K562 (cell line): ENCODE measurements at places on chromosomes 4 and X. TPM values are rescaled to one million over a fixed set of nuclear protein-coding genes. Genes with fewer than 3 reads are reported as not detected.

DNA sequence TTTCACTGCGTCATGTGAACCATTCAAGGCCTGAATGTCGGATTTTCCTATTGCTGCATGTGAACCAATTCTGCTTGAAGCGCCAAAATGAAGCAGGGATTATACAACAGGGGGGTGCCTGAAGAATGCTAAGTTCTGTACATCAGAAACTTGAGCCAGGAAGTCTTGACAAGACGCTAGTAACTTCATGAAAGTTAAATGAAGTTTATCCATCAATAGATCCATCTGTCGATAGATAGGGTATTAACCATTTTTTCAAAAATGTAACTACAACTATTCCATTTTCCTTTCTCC lies 590 bp upstream of the NAF1 start:
- H3K27me3 ChIP-seq: no peaks in the 10 kb centered on the region
- peaks cover 7% of the 10 kb centered on the region; the same call in 1 of the 2 replicates for H3K4me1 ChIP-seq
- no peak for DNase-seq

GRCh38 chr4:15242021-15242420 lies 185.8 kb upstream of the C1QTNF7 start:
- H3K27ac ChIP-seq: no peak overlapping the region
- H3K36me3 ChIP-seq: no peaks in the 10 kb centered on the region
- H3K4me3 ChIP-seq: no peak overlapping the region
- H3K4me1 ChIP-seq: no peaks in the 10 kb centered on the region
- H3K27me3 ChIP-seq: no peaks in the 10 kb centered on the region
- no peak for DNase-seq

The FHIP1A gene
- 0.04 TPM in 2 replicates for total RNA-seq

DNA sequence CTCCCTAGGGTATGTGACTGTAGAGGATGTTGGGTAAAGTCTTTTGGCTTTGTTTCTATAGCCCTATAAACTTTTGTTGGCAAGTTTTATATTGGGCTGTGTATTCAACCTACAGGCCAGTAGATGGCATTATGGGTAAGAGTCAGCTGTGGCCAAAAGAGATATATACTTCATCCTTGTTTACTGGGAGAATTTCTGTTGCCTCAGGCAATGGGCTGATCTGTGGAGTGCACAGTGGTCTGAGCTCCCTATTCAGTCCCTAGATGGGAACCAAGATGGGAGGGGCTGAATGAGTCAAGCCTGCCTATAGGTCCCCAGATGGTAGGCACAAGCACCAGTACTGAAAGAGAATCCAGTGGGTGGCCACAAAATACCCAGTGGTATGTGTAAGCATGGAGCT lies 580.6 kb downstream of the EPHA5 start:
- DNase-seq: no peak
- no peaks in the 10 kb centered on the region for H3K27me3 ChIP-seq
- no peaks in the 10 kb centered on the region for H3K36me3 ChIP-seq
- H3K4me1 ChIP-seq: no peaks in the 10 kb centered on the region

GRCh38 chr4:173485164-173485563 lies 44.9 kb downstream of the HAND2 start:
- no peaks in the 10 kb centered on the region for H3K27me3 ChIP-seq
- no peak overlapping the region for H3K4me3 ChIP-seq
- no peak overlapping the region for H3K27ac ChIP-seq
- H3K36me3 ChIP-seq: no peaks in the 10 kb centered on the region

DNA sequence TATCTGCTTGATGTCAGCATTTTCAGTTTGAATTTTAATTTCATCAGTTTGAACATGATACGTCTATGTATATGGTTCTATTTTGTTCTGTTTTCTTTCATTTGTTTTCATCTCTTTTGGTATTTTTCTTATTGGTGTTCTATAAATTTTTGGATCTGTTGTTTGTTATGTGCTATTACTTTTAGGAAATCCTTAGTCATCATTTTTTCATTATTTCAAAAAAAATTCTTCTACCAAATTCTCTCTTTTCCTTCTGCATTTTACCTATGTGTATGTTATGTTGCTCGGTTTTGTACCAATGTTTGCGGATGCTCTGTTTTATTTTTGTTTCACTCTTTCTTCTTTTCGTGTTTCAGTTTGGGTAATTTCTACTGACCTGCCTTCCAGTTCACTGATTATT lies 32.8 kb downstream of the NPY2R start:
- H3K27ac ChIP-seq: no peak overlapping the region
- H3K4me1 ChIP-seq: no peaks in the 10 kb centered on the region
- H3K4me3 ChIP-seq: no peak overlapping the region
- no peaks in the 10 kb centered on the region for H3K27me3 ChIP-seq

- no peak for DNase-seq
- H3K27ac ChIP-seq: no peak overlapping the region
- no peaks in the 10 kb centered on the region for H3K27me3 ChIP-seq
- H3K36me3 ChIP-seq: no peaks in the 10 kb centered on the region
- no peak overlapping the region for H3K4me3 ChIP-seq
- no peaks in the 10 kb centered on the region for H3K4me1 ChIP-seq
These were observed 13.8 kb downstream of the SH3BGRL start for GRCh38 chrX:81215685-81216084.

DNA sequence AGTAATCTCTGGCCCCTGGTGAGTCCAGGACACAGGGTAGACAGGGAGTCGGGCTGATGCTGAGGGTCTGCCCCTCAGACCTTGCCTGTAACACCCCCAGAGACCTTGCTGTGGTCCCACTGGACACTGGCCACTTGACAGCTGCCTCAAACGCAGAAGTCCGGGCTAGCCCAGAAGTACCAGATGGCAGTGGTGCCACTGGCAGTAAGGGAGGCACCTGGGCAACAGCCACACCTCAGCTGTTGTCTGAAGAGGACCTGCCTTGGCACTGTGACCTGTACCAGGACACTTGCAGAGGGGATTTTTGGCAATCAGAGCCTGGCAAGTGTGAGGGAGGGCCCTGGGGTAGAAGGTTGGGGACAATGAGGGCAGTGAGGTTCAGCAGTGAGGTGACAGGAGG lies 63.3 kb upstream of the UXT start:
- H3K27me3 ChIP-seq: peaks cover 9% of the 10 kb centered on the region; the same call in 1 of the 2 replicates
- no peaks in the 10 kb centered on the region for H3K36me3 ChIP-seq
- H3K4me1 ChIP-seq: no peaks in the 10 kb centered on the region; the same call in 2 of the 3 replicates
- H3K27ac ChIP-seq: no peak overlapping the region
- no peak for DNase-seq

DNA sequence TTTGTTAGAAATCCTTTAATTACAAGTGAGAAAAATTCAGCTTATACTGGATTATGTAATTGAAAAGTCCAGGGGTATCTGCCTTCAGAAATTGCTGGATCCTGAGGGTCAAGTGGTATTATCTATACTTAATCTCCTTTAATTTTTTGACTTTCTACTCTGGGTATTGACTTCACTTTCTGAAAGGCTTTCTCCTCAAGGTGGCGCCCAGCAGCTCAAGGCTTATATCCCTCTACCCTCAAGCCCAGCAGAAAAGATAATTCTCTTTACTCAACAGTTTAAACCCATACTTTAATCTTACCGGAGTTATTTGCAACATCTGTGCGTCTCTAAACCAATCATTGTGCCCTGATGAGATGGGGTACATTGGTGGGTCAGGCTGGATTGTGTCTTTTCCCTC lies 129.5 kb downstream of the LARP7 start:
- 0 out of 2 replicates have a peak, but pooled peaks cover 3% of the 10 kb centered on the region for H3K4me1 ChIP-seq
- no peak overlapping the region for H3K4me3 ChIP-seq
- H3K36me3 ChIP-seq: no peaks in the 10 kb centered on the region
- H3K27ac ChIP-seq: no peak overlapping the region

DNA sequence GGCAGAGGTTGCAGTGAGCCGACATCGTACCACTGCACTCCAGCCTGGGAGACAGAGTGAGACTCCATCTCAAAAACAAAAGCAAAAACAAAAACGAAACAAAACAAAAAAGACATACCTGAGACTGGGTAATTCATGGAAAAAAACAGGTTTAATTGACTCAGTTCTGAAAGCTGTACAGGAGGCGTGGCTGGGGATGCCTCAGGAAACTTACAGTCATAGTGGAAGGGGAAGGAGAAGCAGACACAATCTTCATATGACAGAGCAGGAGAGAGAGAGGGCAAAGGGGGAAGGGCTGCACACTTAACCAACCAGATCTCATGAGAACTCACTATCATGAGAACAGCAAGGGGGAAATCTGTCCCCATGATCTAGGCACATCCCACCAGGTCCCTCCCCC lies 229.5 kb downstream of the STK32B start:
- no peaks in the 10 kb centered on the region for H3K36me3 ChIP-seq
- H3K27ac ChIP-seq: no peak overlapping the region
- H3K4me3 ChIP-seq: no peak overlapping the region
- H3K4me1 ChIP-seq: no peaks in the 10 kb centered on the region
- DNase-seq: no peak
- H3K27me3 ChIP-seq: no peaks in the 10 kb centered on the region

DNA sequence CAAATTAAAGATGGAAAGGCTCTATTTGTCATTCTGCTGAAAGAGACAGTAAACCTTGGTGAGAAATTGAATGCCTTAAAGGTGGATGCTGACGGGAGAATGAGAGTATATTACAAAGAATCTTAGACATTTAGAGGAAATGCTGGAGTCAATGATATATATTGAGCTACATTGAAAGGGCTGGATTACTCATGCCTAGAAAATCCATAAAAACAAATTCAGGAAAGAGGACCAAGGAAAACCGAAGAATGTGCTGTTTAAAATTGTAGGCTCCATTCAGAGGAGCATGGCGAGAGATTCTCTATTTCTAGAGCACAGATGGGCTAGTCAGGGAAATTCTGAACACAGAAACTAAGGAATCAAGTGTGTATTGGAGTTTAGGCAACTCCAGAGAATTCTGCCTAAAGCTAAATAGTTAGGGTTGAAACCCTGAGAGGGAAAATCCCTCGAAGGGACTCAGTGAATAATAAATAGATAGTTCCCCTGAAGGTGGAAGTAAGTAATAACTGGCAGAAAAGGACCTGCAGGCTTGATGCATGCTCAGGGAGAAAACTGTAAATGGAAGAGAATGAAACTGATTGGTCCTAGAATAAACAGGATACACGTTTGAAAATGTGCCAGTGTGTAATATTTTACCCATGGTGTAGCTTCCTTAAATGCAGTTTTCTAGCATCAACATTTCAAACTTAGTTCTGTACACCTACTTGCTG lies 1532.4 kb upstream of the TENM3 start:
- H3K4me3 ChIP-seq: no peak overlapping the region
- no peaks in the 10 kb centered on the region for H3K4me1 ChIP-seq
- no peak for DNase-seq
- H3K36me3 ChIP-seq: no peaks in the 10 kb centered on the region
- no peaks in the 10 kb centered on the region for H3K27me3 ChIP-seq
- H3K27ac ChIP-seq: no peak overlapping the region

GRCh38 chr4:36511785-36512184 lies 230.4 kb downstream of the DTHD1 start:
- H3K36me3 ChIP-seq: no peaks in the 10 kb centered on the region
- H3K4me1 ChIP-seq: no peaks in the 10 kb centered on the region
- H3K4me3 ChIP-seq: no peak overlapping the region

DNA sequence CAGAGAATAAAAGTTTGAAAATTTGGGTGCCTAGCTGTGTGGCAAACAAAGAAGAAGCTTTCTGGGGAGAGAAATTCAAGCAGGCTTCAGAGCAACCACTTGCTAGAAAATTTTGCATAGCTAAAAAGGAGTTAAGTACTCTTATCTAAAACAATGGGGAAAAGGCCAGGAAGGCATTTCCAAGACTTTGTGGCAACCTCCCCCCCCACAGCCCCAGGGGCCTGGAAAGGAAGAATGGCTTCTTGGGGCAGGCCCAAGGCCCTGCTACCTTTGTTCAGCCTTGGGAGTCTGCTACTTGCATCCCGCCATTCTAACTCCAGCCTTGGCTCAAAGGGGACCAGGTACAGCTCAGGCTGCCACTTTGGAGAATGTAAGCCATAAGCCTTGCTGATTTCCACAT lies 102.2 kb downstream of the PTCHD1 start:
- no peaks in the 10 kb centered on the region for H3K36me3 ChIP-seq
- no peaks in the 10 kb centered on the region for H3K4me1 ChIP-seq
- H3K27me3 ChIP-seq: no peaks in the 10 kb centered on the region
- H3K4me3 ChIP-seq: no peak overlapping the region
- no peak for DNase-seq

GRCh38 chrX:3514996-3515395 lies 168.5 kb upstream of the MXRA5 start:
- no peak overlapping the region for H3K27ac ChIP-seq
- no peaks in the 10 kb centered on the region for H3K27me3 ChIP-seq
- no peaks in the 10 kb centered on the region for H3K36me3 ChIP-seq
- DNase-seq: no peak
- no peaks in the 10 kb centered on the region; the same call in 1 of the 2 replicates for H3K4me1 ChIP-seq
